Cortex of kidney (tissue), 1 donor: ENCODE measurements at places on chromosomes 16 and 17.

DNA sequence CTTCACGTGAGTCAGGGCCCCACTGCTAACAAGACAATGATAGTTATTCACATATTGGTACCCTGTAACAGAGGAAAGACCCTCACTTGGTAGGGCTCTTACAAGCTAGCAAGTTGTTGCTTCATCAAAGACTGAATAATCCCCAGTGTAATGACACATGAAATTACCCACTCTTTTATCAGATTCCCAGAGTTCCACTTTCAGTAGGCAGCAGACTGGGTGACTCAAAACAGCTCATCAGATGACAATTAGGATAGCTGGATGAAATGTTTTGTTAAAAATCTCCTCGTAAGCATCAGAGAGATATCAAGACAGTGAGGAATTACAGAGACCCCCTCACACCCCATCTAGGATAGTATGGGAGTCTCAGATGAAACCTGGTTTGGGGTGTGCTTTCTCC, 6.8 kb upstream of the OR1E2 start:
- no peak for DNase-seq

GRCh38 chr17:17841601-17842025, 4.8 kb upstream of the SREBF1 start:
- DNase-seq = no peak

- DNase-seq = no peak
Measured at GRCh38 chr17:17628388-17629008, 37.0 kb upstream of the PEMT start.

- DNase-seq = no peak
Measured at GRCh38 chr16:66099306-66099705, 267.2 kb upstream of the CDH5 start.

- DNase-seq = no peak
Measured at GRCh38 chr17:47735536-47736011, 2.5 kb downstream of the TBX21 start.

GRCh38 chr17:69084911-69085310, 24.2 kb upstream of the ABCA9 start:
- DNase-seq = no peak

DNA sequence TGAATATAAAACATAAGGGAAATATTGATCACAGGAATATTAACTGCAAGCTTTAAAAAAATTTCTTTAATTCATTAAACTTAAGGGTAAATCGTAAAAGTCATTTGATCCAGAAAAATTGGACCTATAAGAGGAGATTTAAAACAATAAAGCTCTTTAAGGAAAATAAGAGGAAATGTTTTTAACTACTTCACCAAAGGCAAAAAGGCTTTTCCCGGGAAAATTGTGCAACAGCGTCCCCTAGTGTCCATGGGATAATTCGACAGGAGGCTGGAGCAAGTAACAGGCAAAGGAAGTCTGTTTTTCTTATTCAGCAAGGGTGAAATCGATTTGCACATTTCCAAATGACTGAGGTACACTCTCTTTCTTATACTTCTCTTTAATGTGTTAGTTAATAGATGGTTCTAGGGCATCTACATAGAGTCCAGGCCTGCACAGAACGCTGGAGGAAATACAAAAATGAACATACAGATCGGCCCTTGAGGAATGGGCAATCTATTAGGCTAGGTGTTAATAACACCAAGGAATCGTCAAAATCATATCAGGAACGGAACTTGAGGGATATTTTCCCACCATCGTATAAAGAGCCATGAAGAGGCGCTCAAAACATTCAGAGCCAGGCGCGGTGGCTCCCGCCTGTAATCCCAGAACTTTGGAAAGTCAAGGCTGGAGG, 61.4 kb downstream of the ZNF18 start:
- DNase-seq = no peak

- DNase-seq = no peak
Measured at GRCh38 chr16:81627729-81628244, 151.3 kb upstream of the PLCG2 start.

GRCh38 chr17:72205357-72205756, 84.5 kb downstream of the SOX9 start:
- DNase-seq = no peak

- no peak for DNase-seq
Measured at GRCh38 chr17:16254773-16255400, 37.9 kb downstream of the PIGL start.

- DNase-seq = no peak
Measured at GRCh38 chr16:11681556-11681955, 13.3 kb downstream of the SNN start.

GRCh38 chr17:77131904-77132303, 8.9 kb upstream of the SEC14L1 start:
- DNase-seq = no peak

DNA sequence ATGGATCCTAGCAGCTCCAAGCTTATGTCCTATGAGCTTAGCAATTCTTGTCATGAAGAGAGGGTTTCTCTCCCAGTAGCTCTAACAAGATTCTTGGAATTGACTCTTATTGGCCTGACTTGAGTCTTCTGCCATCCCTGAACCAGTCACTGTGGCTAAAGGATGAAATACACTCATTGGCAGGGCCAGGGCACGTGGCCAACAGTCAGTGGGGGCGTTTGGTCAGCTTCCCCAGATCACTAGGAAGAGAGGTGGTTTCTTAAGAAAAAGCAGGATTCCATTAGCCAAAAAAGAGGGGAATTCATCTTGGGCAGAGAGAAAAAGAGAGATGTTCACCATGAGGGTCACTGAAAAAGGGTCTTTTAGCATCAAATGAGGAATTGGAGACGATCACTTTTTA, 363.2 kb downstream of the SNX29 start:
- no peak for DNase-seq

- no peak for DNase-seq
Measured at GRCh38 chr16:278863-279366, 1.5 kb upstream of the ARHGDIG start.

DNA sequence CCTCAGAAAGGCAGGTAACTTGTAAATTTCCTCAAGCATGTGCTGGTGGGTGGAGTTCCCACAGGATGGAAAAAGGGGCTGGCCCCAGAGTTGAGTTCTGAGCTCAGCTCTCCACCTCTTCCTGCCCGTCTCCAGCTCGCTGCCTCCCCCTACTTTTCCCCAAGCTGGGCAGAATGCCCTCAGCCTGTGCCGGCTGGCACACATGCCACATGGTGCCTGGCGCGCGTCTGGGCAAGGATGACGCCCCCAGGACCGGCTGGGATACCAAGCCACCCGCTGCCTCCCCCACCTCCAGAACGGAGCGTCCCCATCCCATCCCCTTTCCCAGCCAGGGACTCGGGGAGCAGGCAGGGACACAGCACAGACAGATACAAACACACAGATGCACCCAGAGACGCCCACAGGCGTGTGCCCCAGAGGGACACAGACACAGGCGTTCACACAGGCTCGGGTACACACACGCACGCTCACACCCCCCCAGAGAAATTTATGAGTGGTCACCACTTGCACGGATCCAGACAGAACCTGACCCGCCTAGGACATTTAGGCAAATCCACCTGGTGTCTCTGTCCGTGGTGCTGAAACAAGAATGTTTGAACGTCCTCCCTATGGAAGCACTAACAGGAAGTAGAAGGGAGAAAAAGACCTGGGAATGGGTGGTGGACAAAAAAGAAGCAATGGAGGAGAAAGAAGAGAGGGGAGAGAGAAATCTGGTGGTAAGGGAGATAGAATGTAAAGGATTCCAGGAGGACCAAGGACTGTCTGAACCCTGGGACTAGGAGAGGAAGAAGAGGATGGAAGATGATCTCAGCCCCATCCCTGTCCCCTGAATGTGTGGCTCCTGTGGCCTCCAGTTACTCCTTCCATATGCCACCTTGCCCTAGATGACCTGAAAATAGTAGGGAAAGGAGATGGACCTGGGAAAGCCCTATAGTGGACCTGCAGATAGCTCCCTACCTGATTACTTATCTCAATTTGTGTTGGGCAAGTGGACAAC, 15.5 kb downstream of the NEUROD2 start:
- DNase-seq = no peak

GRCh38 chr17:31475378-31476162, 84.1 kb downstream of the RAB11FIP4 start:
- no peak for DNase-seq

- DNase-seq = no peak
Measured at GRCh38 chr16:66746682-66747081, 4.7 kb downstream of the DYNC1LI2 start.

DNA sequence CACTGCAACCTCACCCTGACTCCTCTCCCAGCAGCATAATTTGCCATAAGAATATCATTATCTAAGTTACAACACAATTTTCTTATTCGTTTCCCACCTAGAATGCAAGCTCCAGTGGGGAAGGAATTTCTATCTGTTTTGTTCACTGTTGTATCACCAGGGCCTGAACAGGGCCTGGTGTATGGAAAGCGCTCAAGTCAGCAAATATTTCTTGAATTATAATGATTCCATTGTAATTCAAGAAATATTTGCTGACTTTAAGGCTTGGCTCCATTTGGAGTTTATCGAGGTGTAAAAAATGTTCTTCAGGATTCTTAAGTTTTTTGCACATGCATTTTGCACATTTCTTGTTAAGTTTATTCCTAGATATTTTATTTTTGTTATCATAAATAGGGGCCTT, 58.4 kb downstream of the RBFOX3 start:
- DNase-seq = no peak

GRCh38 chr17:81337476-81337879, 42.4 kb upstream of the SLC38A10 start:
- DNase-seq = no peak

- no peak for DNase-seq
Measured at GRCh38 chr16:31063843-31064611, 10.0 kb downstream of the ZNF668 start.

- no peak for DNase-seq
Measured at GRCh38 chr17:14942526-14943190, 322.5 kb downstream of the PMP22 start.

- DNase-seq = no peak
Measured at GRCh38 chr16:30377812-30378235, 3.2 kb downstream of the MYL11 start.

- no peak for DNase-seq
Measured at GRCh38 chr16:64754279-64754678, 367.6 kb downstream of the CDH11 start.

DNA sequence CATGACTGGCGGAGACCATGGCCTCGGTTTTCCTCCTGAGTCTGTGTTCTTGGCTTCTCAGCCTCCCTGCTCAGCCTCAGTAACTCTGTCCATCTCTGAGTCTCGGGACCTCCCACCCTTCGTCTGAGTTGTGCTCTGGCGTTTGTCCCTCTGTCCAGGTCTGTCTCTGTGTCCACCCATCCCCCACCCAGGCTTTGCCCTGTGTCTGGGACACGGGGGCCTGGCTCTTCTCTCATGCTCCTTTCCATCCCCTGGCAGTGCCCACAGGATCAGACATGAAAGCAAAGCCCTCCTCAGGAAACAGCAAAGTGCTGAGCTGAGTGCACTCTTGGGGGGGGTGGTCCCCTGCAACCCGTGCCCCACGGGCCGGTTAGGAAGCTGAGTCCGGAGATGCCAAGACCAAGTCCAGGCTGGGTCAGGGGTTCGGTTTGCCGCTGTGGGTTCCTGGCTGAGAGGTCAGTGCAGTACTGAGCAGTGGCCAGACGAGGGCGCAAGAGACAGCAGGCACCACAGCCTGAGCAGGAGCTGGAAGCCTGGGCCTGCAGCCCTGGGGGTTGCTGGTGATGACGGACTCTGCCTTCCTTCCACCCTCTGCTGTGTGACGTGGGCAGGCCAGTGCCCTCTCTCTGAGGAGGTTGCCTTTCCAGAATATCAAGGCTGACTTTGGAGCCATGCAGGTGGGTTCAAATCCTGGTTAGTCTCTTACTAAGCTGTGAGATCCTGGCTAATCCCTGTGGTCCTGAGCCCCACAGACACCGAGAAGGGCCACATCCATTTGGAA, 2.5 kb downstream of the P2RX1 start:
- DNase-seq = no peak

DNA sequence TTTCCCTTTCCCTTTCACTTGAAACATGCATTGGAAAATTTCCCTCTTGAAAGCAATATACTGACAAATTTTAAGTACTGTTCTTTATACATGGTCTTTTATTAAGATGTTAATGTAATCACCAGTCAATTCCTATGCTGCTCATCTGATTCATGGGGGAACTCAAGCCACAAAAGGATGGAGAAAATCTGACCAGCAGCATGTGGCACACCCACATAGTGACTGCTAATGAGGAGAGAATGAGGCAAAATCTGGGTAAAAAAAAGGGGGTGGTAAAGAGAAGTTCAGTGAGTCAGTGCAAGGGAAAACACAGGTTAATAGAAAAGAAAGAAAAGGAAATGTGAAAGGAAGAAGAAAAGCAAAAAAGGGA, 11.3 kb downstream of the RFFL start:
- DNase-seq = no peak

GRCh38 chr17:78168903-78169793, 767 bp downstream of the SYNGR2 start:
- DNase-seq = no peak

GRCh38 chr17:79290726-79291125, 216.1 kb downstream of the ENGASE start:
- no peak for DNase-seq

DNA sequence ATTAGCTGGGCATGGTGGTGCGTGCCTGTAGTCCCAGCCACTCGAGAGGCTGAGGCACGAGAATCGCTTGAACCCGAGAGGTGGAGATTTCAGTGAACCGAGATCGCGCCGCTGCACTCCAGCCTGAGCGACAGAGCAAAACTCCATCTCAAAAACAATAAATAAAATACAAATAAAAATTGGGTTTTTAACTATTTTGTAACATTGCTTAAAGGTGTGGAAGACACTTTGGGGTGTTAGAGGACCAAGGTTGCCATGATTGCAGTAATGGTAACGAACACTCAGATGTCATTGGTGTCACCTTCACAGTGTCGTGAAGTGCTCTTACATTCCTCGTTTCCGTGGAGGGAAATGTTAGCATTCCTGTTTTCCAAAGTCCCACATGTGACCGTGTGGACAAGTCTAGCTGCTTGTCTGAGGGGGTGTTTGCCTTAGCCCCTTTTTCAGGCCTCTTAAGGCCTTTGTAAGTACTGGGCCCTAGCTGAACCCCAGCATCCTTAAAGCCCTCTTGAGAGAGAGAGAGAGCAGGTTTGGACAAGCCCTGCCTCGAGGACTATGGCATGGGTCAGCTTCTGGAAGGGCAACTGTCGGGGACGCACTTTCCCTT, 8.6 kb downstream of the C16orf96 start:
- DNase-seq = no peak

GRCh38 chr17:44011876-44012275, 2.9 kb downstream of the TMEM101 start:
- no peak for DNase-seq

DNA sequence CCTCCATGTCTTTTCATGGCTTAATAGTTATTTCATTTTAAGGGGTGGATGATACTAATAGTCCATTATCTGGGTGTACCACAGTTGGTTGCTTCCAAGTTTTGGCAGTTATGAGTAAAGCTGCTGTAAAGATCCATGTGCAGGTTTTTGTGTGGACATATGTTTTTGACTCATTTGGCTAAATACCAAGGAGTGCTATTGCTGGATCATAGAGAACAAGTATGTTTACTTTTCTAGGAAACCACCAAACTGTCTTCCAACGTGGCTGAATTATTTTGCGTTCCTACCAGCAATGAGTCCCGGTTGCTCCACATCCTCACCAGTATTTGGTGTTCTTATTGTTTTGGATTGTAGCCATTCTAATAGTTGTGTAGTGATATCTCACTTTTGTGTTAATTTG, 181.9 kb downstream of the SPECC1 start:
- no peak for DNase-seq

GRCh38 chr16:30797670-30798309, 10.8 kb upstream of the ZNF629 start:
- no peak for DNase-seq

GRCh38 chr17:64020056-64020766, at the start of gene ICAM2:
Gene ICAM2, minus strand, starts transcription at chr17:64020633. Its CDS starts 13,942 bp downstream, at chr17:64006691.
- no peak for DNase-seq
